ENCODE measurements at places on chromosomes 4 and X.

DNA sequence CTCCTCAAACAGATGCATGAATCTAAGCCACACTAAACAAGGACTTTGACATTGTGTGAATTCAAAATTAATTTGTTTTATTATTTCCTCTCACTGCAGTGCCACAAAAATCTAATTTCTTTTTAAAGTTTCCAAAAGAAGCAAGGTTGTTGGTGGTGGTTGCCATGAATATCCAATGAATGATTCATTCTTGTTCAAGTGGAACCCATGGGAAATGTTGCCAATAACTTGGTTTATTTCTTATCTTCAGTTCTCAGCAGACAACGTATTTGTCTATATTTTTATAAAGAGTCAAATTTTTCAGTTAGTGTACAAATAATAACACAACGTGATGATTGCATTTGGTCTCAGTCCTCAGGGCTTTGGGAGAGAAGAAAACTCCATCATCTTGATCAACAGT is 309.4 kb upstream of the NOCT start:
- DNase-seq, result no peak

GRCh38 chr4:75015627-75016026 is 82.7 kb downstream of the PARM1 start:
- DNase-seq, result no peak

GRCh38 chr4:148737061-148737770 is 295.0 kb upstream of the NR3C2 start:
- DNase-seq, result no peak

GRCh38 chr4:101621120-101621519 is 169.4 kb upstream of the BANK1 start:
- no peak for DNase-seq

DNA sequence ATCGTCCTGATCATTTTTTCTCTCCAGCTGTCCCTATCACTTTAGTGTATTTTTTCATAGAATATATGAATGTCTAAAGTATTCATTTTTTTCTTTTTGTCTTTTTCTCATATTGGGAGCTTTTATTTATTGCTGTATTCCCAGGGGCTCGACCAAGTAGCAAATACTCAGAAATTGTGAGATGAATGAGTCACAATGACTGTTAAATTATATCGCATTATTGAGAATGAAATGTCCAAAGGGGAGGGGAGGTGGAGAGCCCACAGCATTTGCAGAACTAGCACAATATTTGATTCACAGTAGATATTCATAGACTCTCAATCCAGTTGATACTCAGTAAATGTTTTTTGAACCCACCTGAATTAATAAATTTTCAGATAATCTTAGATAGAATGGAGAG is 543.6 kb upstream of the FAM241A start:
- DNase-seq, result no peak

- no peak for DNase-seq
These were observed 108.3 kb downstream of the AFAP1 start for GRCh38 chr4:7831330-7831729.

- no peak for DNase-seq
These were observed 14.5 kb downstream of the TMEM175 start for GRCh38 chr4:946517-947471.

- DNase-seq, result no peak
These were observed 178.3 kb upstream of the ZIC3 start for GRCh38 chrX:137387646-137388045.

GRCh38 chr4:125317525-125317877 is 2.7 kb downstream of the FAT4 start:
- DNase-seq, result no peak

- no peak for DNase-seq
These were observed 41.4 kb downstream of the ARHGEF9 start for GRCh38 chrX:63743596-63743995.

DNA sequence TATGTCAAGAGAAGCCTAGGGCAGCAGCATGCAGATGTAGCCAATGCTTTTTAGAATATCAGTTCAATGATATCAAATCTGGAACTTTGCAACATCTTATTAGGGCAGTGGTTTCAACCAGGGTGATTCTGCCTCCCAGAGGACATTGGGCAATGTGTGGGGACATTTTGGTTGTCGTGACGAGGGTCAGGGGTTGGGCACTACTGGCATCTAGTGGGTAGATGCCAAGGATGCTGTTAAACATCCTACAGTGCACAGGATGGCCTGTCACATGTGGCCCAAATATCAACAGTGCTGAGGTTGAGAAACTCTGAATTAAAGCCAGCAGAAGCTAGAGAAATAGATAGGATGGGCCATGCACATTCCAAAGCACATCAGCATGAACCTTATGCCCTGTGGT is 152.3 kb downstream of the AMELX start:
- DNase-seq, result no peak

DNA sequence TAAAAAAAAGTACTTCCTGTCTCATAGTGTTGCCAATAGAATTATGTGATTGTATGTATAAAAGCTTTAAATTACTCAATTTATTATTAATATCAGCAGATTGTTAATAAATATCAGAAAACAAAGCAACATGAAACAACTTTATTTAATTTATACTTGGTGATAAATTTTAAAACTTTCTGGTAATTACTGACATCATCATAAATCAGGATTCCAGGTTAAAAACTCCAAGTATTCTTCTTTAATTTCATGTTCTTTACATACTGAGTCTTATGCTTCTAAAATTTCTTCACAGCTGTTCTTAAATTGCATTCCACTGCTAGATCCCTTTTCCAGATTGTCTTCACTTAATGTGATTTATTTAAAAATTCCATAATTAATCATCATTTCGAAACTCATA is 1224.5 kb downstream of the PCDH18 start:
- DNase-seq, result no peak

- DNase-seq, result no peak
These were observed 7.2 kb downstream of the PCDH7 start for GRCh38 chr4:30727409-30727808.

- no peak for DNase-seq
These were observed 205.0 kb upstream of the TECRL start for GRCh38 chr4:64614276-64614675.

DNA sequence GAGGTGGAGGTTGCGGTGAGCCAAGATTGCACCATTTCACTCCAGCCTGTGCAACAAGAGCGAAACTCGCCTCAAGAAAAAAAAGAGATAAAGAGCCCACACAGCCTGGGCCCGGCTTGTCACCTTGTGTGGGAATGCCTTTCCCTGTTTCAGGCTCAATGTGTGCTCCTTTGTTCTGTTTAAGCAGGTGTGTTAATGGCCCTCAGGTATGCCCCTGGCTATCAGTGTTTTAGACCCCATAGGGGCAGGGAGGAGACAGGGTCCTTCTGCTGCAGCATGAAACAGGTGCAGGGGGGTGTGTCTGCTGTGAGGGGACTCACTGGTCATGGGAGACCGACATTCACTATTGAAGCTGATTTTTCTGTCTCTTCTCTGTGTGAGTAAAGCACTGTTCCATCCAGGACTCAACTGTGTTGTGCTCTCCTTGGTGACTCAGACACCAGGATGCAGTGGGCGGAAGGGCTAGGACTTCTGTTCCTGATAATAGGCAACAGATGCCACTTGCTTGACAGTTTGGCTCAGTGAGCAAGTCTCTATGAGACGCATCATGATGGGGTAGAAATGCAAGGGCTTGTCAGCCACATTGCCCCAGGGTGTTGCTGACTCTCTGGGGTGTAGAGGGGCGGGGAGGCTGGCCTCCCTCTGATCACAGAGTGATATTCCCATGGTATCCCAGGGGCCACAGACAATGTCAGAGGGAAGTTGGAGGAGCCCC is 15.6 kb upstream of the LAP3 start:
- DNase-seq, result no peak

GRCh38 chr4:122921300-122921699 is 1.1 kb downstream of the NUDT6 start:
- DNase-seq, result no peak

GRCh38 chrX:25016361-25016671 is 551 bp upstream of the ARX start:
- DNase-seq, result no peak

GRCh38 chr4:62209757-62210485 is 1009.8 kb downstream of the ADGRL3 start:
- DNase-seq, result no peak

DNA sequence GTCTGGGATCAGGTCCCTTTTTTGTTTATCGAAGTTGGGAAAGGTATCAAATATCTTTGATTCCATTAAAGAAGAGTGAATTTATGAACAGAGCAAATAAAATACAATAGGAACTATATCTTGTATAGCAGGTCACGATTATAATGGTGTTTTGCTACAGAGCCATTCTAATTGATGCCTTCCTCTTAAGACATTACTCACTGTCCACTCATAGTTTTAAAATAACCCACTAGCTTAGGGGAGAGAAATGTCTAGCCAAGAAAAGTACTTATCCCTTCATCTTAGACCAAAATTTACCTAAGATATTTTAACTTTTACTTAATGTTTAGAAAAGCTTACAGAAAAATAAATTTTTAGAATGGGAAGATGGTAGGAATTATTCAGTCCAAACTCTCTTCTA is 112.0 kb upstream of the PABPC4L start:
- no peak for DNase-seq

GRCh38 chr4:112910109-112910736 is 139.2 kb upstream of the ANK2 start:
- no peak for DNase-seq

GRCh38 chrX:55451626-55451989 is 319 bp upstream of the MAGEH1 start:
- no peak for DNase-seq

DNA sequence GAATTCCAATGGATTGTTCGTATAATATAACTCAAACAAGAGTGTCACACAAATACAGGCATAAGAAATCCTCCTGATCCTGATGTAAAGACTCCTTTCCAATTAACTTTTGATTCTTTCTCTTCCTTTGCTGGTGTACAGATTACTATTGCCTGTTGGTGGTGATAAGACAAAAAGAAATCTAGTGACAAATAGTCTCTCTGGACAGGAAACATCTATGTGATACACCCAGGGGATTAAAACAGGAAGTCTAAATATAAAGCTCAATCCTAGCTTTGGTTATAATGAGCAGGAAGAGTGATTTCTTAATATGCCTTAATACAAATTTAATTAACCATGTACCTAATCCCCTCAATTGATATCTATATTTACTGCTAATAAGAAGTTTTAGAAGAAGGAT is 45.1 kb downstream of the ARHGEF6 start:
- DNase-seq, result no peak

- no peak for DNase-seq
These were observed 97.5 kb downstream of the KCTD8 start for GRCh38 chr4:44351069-44351468.

- DNase-seq, result no peak
These were observed 42.7 kb downstream of the ASMT start for GRCh38 chrX:1657367-1658070.

DNA sequence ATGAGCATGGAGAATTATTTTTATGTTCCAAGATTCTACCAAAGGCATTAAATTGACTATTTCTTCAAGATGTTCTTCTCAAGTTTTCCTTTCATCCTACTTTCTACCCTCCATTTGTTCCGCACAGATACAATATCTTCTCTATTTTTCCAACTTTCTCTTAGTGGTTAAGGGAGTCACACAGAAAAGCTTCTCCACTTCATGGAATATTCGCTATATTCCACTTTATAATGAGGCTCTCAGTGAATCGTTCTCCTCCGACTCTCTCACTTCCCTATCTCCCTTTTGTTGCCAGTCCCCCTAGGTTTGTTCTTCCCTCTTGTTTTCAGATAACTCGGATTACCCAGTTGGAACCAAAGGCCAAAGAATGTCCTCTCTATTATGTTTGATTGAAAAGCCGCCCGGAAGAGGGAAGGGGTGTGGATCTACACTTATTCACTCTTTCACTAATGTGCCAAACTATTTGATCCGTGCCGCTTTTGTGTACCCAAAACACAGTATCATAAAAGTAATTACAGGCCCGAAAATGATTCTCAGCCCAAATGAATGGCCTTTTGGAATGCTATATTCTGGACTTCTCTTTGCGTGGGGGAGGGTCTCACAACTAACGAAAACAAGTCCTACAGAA is 1.2 kb downstream of the SH3D19 start:
- DNase-seq, result peak; percentile 62

DNA sequence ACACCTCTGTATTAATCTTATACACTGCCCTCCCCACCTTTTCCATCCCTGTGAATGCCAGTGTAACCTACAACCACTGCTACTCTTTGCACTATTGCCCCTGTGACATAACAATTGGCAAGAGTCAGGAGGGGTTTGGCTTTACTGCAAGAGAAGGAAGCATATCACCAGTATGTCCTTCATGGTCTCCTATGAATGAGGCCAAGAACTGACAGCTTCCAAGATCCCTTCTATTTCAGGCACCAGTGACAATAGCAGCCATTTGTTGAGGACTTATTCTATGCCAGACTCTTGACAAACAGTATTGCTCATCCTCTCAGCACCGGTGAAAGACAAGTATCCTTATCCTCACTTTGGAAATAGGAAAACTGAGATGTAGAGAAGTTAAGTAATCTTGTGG is 363.9 kb downstream of the MID1IP1 start:
- no peak for DNase-seq

DNA sequence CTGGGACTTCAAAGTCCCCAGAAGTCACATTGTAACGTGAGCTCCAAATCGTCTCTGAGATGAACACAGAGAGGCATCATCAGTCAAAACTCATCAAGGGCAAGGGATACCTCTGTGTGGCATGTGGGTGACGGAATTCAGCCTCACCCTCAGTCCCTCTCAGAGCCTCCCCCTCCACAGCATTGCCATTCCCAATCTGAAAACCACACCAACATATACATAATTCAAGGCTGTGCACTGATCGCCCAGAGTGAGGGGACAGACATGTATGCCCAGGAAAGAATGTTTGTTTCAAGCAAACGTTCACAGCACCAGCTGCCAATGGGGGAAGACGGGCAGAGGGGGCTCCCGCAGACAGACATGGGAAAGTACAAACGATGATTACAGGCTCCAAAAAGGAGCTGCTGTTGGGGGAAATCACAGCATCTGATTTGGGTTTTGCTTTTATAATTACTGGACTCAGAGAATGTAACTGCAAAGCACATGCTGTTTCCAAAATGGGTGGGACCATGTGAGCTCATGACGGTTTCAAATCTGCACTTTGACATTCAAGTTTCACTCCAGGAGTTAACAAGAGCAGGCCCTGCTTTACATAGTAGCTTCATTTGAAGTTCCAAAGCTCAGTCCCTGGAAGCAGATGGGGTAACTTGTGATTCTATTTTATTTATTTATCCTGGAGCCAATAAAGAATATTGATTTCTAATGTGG is 88.3 kb downstream of the CLCN4 start:
- no peak for DNase-seq

DNA sequence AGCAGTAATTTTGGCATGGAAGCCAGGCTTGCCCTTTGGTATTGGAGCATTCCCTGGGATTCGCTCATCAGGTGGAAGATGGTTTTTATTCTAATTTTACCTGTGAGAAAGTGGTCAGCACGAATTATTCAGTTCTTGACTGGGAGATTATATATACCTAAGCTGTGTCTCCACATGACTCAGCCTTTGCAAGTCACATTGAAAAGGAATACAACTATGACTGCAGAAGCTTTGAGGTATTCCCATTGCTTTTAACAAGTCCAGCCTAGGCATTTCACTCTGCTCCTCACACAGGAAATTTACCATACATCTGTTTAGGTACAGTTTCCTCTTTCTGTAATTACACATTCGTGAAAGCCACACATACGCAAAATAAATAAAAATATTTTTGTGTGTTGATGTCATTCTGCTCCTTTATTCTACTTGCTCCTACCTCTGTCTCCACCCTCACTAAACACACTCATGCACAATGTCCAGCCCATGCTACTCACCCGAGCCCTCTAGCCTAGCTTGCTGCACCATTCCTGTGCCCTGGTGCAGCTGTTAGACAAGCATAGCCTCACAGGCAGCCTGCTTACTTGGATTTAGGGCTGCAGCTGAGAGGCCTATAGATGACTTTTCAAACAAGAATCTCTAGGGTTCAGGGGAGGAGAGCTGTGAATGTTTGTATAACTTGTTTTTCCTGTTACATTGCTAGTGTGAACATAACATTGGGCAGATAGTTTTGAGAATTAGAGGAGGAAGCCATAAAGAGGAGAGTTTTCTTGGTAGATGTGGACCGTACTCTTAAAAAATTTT is 504.4 kb upstream of the FAT1 start:
- DNase-seq, result no peak
